ENCODE measurements at places on chromosomes 3 and 15. TPM values are rescaled to one million over a fixed set of nuclear protein-coding genes. Genes with fewer than 3 reads are reported as not detected.
A peak's percentile ranks its signal among the peaks of the same experiment; 100 is the strongest.

SLC25A36 gene
- polyA plus RNA-seq, result 45.7 TPM

AHSG gene
- polyA plus RNA-seq, result not detected

DNA sequence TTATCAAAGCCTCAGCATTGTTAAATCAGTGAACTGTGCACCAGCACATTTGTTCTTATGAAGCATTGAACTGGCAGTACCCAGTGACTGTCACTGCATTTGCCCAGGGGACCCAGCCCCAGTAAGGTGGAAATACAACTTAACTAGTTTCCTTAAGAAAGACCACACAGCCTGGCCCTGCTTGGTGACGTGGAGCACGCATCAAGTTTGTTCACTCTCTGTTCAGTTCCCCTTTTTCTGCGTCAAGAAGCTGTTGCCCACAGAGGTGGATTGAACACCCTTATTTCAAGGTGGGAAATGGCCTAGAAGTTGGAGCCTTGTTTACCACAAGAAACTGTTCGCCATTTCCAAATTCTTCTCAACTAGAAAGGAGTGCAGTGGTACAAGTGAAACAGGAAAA is 69.9 kb upstream of the AGBL1 start:
- H3K4me3 ChIP-seq, result no peak overlapping the region
- H3K4me1 ChIP-seq, result no peaks in the 10 kb centered on the region
- no peak for DNase-seq

RBPMS2 gene
- polyA plus RNA-seq, result 0.20 TPM

GRCh38 chr3:150130404-150131100 is 159.9 kb upstream of the PFN2 start:
- H3K27ac ChIP-seq, result no peak overlapping the region
- H3K27me3 ChIP-seq, result no peaks in the 10 kb centered on the region
- no peak for DNase-seq
- H3K4me3 ChIP-seq, result no peak overlapping the region
- peaks cover 6% of the 10 kb centered on the region for H3K4me1 ChIP-seq

AADAC gene
- not detected for polyA plus RNA-seq

DNA sequence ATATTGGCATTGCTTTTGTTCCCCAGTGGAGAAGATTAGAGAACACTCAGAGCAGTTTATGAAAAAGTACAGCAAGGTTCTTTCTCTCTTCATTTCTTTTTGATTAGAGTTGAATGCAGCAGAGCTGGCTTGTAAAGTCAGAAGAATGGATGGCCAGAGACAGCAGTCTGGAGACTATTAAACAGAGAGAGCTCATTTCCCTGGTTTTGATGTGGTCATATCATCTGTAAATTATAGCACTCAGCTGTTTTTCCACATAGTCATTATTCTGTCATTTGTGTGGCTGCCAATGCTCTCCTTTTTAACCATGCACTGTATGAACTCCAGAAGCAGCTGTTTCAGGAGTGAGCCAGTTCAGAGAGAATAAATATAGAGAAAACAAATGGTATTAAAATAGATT is 177.4 kb upstream of the CRBN start:
- no peaks in the 10 kb centered on the region for H3K4me1 ChIP-seq
- H3K27ac ChIP-seq, result no peak overlapping the region
- no peak overlapping the region for H3K4me3 ChIP-seq
- H3K36me3 ChIP-seq, result no peaks in the 10 kb centered on the region

TIMP4 gene
- not detected for polyA plus RNA-seq

DNA sequence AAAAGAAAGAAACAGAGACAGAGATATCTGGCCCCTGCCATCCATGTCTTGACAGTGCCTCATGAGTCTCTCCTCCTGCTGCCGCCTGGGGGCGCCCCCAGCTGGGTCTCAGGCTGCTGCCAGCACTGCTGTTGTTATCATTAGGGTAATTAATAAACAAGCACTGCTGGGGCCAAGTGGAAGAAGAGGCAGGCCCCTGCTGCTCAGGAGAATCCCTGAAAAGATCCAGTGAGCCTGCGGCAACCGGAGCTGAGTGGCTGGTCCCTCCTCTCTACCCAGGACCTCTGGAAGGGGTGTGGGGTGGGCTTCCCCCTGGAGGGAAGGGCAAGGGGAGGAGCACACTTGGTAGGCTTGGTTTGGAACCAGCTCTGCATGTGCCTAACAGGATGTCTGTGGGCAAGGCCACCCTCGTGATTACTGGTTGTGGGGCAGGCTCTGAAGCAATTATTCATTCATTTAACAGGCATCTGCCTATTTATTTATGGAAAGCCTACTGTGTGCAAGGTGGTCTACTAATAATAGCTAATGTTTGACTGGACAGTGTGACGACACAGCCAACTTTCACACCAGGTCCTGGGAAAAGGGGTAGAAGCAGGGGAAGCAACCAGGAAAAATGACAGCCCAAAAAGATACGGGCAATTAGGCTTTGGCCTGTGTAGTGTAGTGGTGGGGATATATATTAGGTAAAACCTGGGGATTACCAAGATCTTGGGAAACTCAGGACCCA is 1.2 kb upstream of the TYRO3 start:
- H3K27ac ChIP-seq, result no peak overlapping the region
- H3K36me3 ChIP-seq, result no peaks in the 10 kb centered on the region
- peaks cover 8% of the 10 kb centered on the region for H3K4me1 ChIP-seq

- peaks cover 36% of the 10 kb centered on the region for H3K4me1 ChIP-seq
- peak overlapping the region; percentile 30 for H3K4me3 ChIP-seq
- no peak overlapping the region for H3K27ac ChIP-seq
- peaks cover 2% of the 10 kb centered on the region for H3K36me3 ChIP-seq
- no peaks in the 10 kb centered on the region for H3K27me3 ChIP-seq
Measured at GRCh38 chr3:32460031-32460749, 42.5 kb downstream of the CMTM6 start.

- DNase-seq, result no peak
- no peak overlapping the region for H3K4me3 ChIP-seq
- H3K4me1 ChIP-seq, result no peaks in the 10 kb centered on the region
- no peak overlapping the region for H3K27ac ChIP-seq
- no peaks in the 10 kb centered on the region for H3K36me3 ChIP-seq
Measured at GRCh38 chr15:61974759-61975158, 85.5 kb downstream of the VPS13C start.

ZNF660 gene
- polyA plus RNA-seq, result 1.7 TPM

DNA sequence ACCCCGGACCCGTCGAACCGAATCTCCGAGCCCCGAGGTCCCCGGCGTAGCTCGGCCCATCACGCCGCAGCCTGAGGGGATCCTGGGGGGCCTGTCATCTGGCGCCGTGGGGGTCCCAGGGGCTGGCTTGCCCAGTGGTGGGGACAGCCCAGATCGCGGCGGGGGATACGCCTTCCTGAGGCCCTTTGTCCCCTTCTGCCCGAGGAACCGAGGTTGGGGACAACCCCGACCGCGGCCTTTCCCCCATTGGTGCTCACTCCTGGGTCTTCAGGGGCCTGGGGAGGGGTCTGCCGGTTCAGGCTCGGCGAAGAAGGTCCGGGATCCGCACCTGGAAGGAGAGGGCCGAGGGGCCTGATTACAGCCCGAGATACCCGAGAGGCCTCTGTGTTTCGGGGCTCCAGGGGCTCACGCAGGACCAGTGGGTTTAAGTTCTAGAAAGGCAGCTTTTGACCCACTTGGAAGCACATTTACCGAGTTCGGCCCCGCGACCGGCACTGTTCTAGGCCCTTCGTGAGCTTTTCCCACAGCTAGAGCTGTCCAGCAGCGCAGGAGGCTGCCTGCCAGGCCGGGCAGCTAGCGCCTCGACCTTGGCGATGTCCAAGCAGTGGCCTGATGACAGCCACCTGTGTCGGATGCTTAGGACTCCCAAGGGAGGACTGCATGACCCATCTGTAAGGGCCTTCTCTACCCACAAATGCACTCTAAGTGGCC is 504 bp downstream of the ABHD2 start:
- no peaks in the 10 kb centered on the region for H3K4me1 ChIP-seq
- no peaks in the 10 kb centered on the region for H3K27me3 ChIP-seq
- H3K27ac ChIP-seq, result peak overlapping the region; percentile 34
- no peak for DNase-seq
- peak overlapping the region; percentile 88 for H3K4me3 ChIP-seq
- no peaks in the 10 kb centered on the region for H3K36me3 ChIP-seq

CD200R1 gene
- 0.31 TPM for polyA plus RNA-seq

DNA sequence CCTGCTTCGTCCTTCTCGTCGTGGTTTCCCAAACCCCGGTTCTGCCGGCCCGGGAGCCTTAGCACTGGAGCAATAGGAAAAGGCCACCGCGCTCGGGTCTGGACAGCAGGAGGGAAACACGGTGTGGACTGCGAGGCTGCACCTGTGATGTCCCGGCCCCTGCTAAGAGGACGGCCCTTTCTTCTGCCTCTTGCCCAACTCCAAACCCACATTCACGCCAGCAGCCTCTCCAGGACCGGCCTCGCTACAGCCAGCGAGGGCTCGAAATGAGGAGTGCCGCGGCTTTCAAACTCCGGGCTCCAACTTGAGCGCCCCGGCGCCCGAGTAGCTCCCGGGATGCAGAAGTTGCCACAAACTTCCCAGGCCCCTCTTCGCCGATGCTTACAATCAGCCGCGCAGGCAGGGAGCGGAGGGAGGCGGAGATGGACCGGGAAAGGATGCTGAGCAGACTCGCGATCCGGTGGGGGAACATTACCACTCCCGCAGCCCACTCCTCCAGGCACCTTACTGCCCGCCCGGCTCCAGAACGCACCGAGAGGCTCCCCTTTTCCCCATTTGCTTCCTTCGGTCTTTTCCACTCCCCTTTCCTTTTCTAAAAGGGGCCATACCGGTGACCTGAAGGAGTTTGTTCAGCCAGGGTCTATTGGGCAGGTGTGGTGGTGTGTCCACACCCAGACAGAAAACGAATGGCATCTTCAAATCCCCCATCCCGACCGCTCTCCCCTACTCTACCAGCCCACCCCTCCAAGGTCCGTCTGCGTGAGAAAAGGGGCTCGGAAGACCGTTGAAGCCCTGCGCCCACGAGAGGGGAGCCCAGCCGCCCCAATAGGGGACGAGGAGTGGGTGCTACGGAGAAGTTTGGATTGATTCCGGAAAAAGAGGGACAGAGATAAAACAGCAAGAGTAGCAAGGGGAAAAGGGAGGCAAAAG is 18.8 kb upstream of the SATB1 start:
- no peak for DNase-seq
- no peak overlapping the region for H3K4me3 ChIP-seq
- H3K27ac ChIP-seq, result no peak overlapping the region
- peaks cover 25% of the 10 kb centered on the region for H3K27me3 ChIP-seq
- no peaks in the 10 kb centered on the region for H3K4me1 ChIP-seq
- no peaks in the 10 kb centered on the region for H3K36me3 ChIP-seq

GRCh38 chr3:165837801-165838200 is 578 bp upstream of the BCHE start:
- no peaks in the 10 kb centered on the region for H3K27me3 ChIP-seq
- no peaks in the 10 kb centered on the region for H3K4me1 ChIP-seq

DNA sequence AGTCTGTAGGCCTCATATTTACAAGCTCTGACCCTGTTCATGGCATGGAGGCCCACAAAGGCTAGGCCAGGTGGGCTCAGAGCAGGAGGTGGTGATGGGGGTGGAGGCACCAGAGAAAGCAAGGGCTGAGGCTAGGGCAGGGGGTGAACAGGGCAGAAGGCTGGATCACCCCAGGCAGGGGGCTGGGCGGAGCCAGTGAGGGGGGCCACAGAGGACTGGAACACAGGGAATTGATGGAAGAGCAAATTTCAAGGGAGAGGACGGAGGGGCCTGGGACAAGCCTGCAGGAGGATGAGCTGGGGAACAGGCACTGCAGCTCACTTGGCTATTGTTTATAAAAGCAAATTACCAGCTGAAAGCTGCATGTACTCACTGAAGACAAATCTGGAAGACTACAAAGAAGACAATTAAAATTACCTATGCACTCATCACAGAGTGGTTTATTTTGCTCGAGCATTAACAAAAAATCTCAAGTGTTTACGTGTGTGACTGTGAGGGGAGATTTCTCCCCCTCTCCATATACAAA is 11.0 kb downstream of the TNFAIP8L3 start:
- H3K36me3 ChIP-seq, result no peaks in the 10 kb centered on the region
- H3K27ac ChIP-seq, result no peak overlapping the region
- no peaks in the 10 kb centered on the region for H3K4me1 ChIP-seq
- no peak overlapping the region for H3K4me3 ChIP-seq

DNA sequence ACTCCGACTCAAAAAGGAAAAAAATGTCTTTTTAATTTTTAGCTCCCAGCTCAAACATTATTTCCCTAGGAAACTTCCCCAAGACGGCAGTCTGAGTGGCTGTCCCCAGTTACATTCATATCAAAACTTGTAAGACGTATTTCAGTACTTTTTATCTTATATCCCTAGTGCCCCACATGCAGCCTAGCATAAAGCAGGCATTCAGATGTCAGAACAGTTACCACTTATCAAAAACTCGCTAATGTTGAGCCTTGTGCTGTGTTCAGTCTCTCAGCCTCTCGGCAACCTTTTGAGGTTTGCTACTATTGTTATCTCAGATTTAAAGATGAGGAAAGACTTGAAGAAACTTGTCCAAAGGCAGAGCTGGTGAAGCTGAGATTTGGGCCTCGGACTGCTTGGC is 6.6 kb upstream of the SELENOS start:
- no peaks in the 10 kb centered on the region for H3K4me1 ChIP-seq
- peaks cover 57% of the 10 kb centered on the region for H3K36me3 ChIP-seq
- DNase-seq, result no peak
- H3K27ac ChIP-seq, result no peak overlapping the region
- no peak overlapping the region for H3K4me3 ChIP-seq

DNA sequence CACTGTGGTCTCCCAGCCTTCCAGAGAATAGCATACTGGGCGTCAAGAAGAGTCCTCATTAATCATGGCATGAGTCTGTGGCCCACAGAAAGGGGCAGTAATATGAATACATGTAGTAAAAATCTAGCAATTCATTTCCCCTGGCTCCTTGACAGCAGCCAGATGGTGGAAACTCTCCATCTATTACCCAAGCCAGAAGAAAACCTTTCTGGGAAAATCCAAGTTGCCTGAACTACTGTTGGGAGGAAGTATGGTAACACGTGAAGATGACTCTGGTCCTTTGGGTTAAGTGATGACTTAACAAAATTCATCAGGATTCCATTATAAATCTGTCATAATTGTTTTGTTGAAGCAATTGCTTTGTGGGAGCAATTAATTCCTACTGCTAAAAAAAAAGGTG is 530.5 kb downstream of the FHIT start:
- no peaks in the 10 kb centered on the region for H3K4me1 ChIP-seq
- no peak overlapping the region for H3K4me3 ChIP-seq
- DNase-seq, result no peak
- no peaks in the 10 kb centered on the region for H3K27me3 ChIP-seq
- H3K27ac ChIP-seq, result no peak overlapping the region

GRCh38 chr3:101484805-101485620 is 28.0 kb downstream of the SENP7 start:
- H3K4me1 ChIP-seq, result no peaks in the 10 kb centered on the region
- H3K4me3 ChIP-seq, result no peak overlapping the region
- H3K27me3 ChIP-seq, result no peaks in the 10 kb centered on the region
- no peak for DNase-seq
- H3K27ac ChIP-seq, result no peak overlapping the region

DNA sequence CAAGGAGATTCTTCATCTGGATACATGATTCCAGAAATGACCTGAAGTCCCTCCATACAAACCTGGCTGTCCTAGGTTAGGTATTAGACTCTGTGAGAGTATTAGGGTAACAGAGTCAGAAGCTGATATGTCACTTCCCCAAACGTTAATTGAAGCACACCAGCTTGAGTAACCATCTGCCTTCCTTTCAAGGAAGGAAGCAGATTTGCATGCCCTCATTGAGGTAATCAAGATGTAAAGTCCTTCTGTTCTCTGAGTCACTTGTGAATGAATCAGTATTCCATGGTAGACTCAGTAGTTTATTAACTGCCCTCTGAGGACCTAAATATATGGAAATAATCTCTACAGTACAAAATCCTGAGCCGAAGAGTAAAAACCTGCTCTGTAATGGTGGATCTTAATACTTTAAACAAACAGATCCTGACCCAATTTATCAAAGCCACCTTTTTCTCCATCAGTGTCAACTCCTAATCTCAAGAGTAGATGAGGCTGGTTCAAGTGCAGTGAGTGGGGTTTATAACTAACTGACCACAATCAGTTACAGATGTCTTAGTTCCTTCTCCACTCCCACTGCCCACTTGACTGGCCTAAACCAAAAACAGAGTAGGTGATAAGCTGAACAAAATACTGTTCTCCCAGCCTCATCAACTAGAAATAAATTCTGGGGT is 246.2 kb upstream of the CHRM5 start:
- H3K27ac ChIP-seq, result no peak overlapping the region
- H3K36me3 ChIP-seq, result no peaks in the 10 kb centered on the region
- no peak overlapping the region for H3K4me3 ChIP-seq

All from GM12878 (cell line).